ENCODE measurements at places on chromosomes 1 and 21.
A peak's percentile ranks its signal among the peaks of the same experiment; 100 is the strongest.

- DNase-seq, result no peak
Measured at GRCh38 chr1:156379420-156380165, 10.6 kb downstream of the RHBG start.

GRCh38 chr1:231062500-231063270, 22.6 kb upstream of the FAM89A start:
- no peak for DNase-seq

- DNase-seq, result no peak
Measured at GRCh38 chr1:36136535-36136934, 11.5 kb upstream of the COL8A2 start.

DNA sequence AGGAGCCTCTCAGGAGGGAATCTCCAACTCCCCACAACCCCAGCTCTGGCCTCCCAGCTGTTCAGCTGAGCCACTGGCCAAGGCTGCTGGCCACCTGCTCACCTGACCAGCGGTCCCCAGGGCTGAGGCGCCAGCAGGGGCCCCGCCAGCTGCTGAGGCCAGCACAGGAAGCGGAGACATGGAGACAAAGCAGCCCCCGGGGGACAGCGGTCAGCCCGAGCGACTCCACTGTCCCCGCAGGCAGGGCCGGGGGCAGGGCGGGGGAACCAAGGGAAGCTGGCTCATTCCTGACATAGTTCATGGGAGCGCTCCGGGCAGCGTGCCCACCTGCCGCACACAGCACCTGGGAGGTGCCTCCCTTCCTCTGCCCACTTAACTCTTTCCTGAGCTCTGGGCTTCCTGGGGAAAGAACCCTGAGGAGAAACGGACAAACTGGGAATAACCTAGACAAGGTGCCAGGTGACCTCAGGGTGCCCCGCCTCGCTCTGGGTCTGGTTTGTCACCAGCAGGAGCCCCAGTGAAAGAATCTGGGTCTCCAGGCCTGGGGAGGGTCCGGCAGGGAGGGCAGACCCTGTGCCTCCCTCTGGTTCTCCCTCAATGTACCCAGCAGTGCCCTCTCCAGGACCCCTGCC, 10.7 kb downstream of the EPHA2 start:
- no peak for DNase-seq

- no peak for DNase-seq
Measured at GRCh38 chr1:52102336-52103013, 39.4 kb upstream of the ZFYVE9 start.

- DNase-seq, result no peak
Measured at GRCh38 chr1:36122062-36123030, 2.7 kb downstream of the COL8A2 start.

DNA sequence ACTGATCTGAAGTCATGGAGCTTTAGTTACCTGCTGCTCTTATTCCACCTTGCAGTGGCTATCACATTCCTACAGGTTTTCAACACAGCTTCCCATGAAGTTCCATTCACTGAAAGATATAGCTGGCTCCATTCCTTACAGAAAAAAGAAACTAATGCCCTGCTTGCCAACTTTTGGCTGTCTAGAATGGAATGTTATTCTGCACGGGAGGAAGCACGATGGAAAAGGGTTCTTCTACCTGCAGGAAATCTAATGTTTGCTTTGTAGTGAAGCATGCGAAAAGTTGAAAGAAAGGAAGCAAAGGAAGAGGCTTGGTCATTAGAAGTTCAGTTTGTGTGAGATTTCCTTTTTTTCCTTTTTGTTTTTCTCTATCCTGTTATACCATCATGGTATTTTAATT, 32.6 kb downstream of the GIPC2 start:
- no peak for DNase-seq

- no peak for DNase-seq
Measured at GRCh38 chr1:84442256-84442655, 36.8 kb upstream of the RPF1 start.

DNA sequence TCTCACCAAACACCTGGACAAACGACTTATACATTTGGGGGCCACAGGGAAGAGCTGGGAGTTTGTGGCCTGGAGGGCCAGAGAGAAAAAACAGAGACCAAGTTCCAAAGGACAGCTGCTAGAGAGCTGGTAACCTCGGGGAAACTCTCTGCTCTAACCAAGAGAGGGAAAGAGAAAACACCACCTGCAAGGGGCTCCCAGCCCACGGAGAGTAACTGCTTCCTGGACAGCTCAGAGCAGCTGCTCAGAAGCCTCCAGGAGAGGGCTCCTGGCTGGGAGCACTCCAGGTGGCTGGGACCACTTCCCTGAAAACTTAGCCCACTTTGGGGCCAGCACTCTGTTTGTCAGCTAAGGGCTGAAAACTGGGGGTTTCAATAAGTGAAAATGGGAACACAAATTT, 154.8 kb upstream of the GRIK3 start:
- no peak for DNase-seq

GRCh38 chr1:110495926-110496600, 22.9 kb downstream of the KCNA10 start:
- DNase-seq, result peak; percentile 64

GRCh38 chr1:239779962-239780361, 311.7 kb upstream of the FMN2 start:
- DNase-seq, result no peak

- no peak for DNase-seq
Measured at GRCh38 chr1:34419663-34420136, 243.0 kb downstream of the C1orf94 start.

DNA sequence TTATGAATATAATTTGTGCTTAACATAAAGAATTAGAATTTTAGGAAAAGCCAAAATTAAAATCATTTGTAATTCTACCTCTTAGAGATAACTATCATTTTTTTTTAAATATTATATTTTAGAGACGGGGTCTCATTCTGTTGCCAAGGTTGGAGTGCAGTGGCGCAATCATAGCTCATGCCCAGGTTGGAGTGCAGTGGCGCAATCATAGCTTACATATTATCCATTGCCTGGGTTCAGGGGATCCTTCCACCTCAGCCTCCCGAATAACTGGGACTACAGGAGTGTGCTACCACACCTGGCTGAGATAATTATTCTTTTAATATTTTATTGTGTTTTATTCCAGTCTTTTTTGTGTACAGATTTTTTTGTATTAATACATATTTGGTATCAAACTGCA, 8.3 kb downstream of the RASAL2 start:
- no peak for DNase-seq

DNA sequence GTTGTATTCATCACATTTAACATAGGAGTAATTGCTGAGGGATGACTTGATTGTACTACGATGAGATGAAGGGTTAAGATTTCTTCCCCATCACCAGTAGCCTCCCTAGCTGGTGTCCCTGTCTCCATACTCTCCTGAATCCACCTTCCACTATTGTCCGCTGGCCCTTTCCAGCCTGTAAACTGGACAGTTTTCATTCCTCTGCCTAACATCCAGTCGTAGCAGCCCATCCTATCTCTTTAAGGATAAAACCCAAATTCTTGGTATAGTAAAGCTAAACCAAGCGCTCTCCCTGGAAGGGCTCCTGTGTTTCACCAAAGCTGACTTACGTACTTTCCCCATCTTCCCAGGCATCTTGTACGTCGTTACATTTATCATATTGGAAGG, 670 bp downstream of the COX20 start:
- DNase-seq, result no peak

DNA sequence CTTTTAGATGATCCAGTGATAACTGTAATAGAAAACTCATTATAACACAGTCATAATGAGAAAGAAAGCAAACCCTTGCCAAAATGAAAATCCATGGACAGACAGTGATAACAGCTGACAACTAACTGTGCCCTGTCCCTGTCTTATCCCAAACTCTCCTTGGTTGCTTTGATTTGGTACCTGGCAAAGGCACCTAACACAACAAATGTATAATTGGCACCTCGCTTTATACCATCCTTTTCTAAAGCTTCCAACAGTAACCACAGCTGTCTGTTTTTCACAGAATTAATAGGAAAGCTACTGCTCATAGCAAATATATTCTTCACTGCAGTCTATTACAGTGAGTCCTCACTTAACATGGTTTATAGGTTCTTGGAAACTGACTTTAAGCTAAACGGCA, 118.4 kb upstream of the KRTAP19-8 start:
- DNase-seq, result no peak

DNA sequence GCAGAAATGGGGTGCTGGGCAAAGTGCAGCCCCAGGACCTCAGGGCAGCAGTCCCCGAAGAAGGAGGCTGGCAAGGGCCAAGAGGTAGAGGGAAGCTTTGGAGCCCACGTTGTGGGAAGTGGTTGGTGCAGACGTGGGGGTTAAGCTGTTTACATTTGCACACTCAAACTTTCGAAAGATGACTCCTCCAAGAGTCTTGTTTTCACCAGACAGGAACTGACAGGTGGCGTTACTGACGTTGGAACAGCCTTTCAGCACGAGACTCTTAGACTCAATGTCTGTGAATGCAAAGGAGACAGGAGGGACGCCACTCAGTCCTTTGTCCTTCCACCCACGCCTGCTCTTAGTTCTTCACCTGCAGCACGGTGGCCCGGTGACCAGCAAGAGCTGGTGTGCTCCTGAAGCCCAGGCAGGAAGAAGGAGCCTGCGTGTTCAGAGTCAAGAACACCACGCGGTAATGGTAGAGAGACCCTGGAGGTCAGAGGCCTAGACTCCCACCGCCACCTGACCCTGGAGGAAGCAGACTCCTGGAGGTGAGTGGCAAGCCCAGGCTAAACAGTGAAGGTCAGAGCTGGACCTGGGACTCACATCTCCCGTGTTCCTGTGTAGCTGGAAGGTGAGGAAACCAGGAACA, 15.9 kb downstream of the LYPD8 start:
- no peak for DNase-seq

GRCh38 chr1:12405325-12406210, 175.7 kb downstream of the VPS13D start:
- no peak for DNase-seq

- DNase-seq, result no peak
Measured at GRCh38 chr1:20476265-20477038, 9.6 kb downstream of the CAMK2N1 start.
